ENCODE measurements at places on chromosomes 2 and 18.

GRCh38 chr2:196767101-196767500, 32.4 kb downstream of the GTF3C3 start:
- DNase-seq: no peak

DNA sequence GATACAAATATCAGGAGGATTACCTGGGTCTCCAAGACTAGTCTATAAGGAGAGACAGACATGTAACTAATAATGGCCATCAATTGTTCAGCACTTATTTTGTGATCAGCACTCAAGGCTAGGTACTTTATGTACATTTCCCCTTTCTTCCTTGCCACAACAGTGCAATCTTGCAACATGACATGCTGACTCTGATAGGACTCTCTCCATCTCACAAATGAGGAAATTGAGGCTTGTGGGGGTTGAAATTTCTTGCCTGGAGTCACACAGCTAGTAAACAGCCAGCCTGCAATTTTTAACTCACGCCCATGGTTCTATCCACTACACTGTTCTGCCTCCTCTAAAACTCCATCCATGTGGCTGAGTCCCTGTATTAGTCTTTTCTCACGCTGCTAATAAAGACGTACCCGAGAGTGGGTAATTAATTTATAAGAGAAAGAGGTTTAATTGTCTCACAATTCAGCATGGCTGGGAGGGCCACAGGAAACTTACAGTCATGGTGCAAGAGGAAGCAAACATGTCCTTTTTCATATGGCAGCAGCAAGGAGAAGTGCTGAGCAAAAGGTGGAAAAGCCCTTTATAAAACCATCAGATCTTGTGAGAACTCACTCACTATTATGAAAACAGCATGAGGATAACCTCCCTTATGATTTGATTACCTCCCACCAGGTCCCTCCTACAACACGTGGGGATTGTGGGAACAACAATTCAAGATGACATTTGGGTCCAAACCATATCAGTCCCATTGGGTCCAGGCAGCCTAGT, 302.4 kb downstream of the PLCL1 start:
- no peak for DNase-seq

- DNase-seq: no peak
Observed at GRCh38 chr2:241254904-241255351, 60.5 kb downstream of the HDLBP start.

DNA sequence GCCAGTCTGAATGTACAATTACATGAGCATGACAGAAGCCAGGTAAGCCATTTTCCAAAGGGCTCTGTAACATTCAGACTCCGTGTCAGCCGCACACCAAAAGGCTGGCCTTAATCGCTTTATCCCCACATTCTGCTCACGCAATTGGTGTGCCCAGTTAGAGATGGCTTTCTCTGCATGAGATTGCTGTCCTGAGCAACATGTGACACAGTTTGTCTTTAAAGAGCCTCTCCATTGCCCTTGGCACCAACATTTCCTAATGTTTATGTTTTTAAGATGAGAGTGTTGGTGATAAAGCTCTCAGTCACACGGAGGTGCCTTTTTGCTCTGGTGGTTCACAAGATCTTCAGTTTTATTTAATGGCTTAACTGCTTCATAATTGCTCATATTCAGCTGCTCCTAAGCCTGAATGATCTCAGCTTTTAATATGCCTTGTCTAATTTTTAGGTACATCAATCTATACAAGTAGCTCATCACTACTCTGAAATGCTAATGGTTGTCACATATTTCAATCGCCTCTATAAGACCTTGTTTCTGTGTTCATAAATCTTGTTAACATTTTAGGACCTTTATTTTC, 164.8 kb upstream of the ACVR2A start:
- no peak for DNase-seq

- no peak for DNase-seq
Observed at GRCh38 chr2:239197146-239197545, 203.7 kb downstream of the HDAC4 start.

- DNase-seq: peak; percentile 30
Observed at GRCh38 chr18:12943215-12943614, 4.6 kb upstream of the SEH1L start.

DNA sequence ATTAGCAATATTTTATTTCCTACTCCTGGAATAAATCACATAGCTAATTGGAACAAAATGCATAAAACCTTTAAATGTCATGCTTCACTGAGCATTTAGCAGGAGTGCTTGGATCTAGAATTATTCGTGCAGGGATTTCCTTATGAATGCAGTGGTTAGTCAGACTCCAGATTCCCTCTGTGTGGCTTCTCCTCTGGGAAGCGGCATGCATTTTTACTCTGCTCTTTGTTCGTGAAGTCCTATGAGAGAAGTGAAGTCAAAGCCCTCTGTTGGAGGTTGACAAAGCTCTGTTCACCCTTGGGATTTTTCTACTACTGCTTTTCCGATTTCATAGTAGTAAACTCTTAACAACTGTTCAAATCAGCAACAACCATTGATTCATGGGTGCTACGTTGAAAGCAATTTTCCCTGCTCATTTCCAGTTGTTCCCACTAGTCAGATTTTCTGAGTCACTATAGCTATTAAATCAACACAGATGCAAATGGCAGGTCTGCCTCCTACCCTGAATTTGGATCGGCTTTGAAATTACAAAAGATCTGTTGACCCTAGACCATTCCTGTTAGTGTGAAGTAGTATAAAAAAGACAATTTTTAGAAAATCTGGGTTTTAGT, 461.7 kb downstream of the STK39 start:
- no peak for DNase-seq

DNA sequence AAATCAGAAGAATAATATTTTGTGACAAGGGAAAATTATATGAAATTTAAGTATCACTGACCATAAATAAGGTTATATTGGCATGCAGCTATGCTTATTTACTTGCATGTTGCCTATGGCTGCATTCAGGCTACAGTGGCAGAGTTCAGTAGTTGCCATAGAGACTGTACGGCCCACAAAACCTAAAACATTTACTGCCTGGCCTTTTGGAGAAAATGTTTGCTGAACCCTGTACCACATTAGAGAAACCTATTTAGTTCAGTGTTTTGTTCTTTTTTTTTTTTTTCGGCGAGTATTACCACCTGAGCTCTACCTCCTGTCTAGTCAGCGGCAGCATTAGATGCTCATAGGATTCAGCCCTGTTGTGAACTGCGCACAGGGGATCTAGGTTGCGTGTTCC, 163.7 kb downstream of the MCFD2 start:
- DNase-seq: no peak

- no peak for DNase-seq
Observed at GRCh38 chr2:185391543-185391942, 347.1 kb upstream of the FSIP2 start.

DNA sequence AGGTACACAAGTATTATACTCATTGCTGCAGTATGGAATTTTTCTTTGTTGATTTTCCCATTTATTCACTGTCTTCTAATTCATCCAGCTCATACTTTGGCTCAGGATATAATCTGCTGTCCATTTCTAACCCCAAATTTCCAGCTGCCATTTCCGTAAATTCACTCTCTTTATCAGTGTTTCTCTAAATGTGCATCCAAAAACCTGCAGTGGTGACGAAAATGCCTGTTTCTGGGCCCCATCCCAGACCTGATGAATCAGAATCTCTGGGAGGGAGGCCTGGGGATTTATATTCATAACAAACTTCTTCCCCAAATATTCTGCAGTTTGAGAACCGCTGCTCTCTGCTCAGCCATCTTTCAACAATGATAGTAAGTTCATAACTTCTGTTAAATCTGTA, 86.6 kb downstream of the VWC2L start:
- no peak for DNase-seq

DNA sequence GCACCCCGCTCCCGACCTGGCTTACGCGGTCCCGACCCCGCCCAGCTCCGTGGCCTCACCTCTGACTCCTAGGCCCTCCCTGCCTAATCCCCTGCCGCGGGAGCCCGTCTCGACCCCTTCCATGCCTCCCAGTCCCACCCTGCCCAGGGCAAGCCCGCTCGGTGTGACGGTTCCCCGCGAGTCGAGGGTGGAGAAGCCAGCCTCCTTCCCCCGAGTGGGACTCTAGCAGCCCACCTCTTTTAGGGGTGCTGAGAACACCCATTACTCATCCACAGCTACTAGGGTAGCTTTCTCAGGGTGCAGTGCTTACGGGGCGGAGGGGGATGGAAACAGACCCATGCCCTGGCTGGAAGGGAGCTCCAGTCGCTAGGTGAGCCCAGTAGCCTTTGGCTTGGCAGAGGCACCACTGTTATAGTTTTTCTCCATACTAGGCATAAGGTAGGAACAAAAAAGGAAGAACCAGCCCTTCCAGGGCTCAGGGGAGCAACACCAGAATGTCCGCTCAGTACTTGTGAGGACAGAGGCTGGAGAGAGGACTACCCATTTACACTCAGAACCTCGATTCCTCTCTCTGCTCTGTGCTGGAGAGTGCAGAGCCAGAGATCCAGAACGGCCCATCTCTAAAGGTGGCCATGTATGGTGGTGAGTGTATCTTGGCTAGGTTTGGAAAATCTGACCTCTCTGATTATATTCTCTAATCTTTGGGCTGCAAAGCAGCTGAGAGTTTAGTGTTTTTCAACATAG, 606 bp downstream of the AGBL5 start:
- DNase-seq: no peak

GRCh38 chr2:187117483-187117882, 268.5 kb upstream of the ZSWIM2 start:
- no peak for DNase-seq

DNA sequence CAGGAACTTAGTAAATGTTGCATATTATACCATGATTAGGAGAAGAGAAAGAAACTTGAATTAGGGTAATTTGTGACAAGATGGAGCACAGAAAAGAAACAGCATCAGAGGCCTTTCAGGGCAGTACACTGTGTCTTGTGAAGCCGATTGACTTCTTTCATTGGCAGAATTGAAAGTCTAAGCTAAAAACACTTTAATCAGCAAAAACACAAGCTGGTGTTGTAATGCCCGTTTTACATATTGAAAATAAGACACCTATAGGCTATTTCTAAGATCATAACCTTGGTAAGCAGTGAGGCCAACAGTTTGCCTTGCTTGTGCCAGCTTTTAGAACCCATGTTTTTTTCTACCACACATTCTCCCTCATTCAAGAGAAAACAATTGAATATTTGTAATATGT, 1378.1 kb upstream of the NXPH2 start:
- DNase-seq: no peak

Measured in fibroblast of skin of back (primary cell).